ENCODE measurements at places on chromosomes 1 and 21.

GRCh38 chr21:41817228-41817627 is 50.4 kb upstream of the RIPK4 start:
- DNase-seq = peak; percentile 72

DNA sequence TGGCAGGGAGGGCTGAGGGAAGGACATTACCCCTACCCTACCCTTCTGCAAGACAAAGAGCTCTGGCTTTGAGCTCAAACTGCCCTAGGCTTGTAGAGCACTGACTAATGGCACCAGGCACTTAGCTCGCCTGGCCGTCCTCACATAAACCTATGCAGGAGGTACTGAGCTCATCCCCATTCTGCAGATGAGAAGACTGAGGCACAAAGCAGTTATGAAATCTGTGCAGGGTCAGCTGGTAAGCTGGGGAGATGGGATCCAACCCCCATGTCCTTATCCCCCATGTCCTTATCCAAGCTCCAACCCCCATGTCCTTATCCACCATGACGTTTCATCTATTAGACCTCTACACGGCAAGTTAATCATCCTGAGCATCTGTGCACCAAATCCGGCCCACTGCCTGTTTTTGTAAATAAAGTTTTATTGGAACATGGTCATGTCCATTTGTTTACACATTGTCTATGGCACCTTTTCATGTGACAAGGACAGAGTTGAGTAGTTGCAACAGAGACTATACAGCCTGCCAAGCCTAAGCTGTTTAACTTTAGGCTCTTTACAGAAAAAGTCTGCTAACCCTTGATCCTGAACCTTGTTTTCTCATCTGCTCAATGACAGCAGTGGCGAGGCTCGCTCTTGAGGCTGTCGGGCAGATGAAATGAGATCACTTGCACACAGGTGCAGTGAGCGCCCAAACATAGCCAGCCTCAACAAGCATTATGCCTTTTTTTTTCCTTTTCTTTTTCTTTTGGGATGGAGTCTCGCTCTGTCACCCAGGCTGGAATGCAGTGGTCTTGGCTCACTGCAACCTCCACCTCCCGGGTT is 86.8 kb downstream of the FBXO2 start:
- DNase-seq = no peak

DNA sequence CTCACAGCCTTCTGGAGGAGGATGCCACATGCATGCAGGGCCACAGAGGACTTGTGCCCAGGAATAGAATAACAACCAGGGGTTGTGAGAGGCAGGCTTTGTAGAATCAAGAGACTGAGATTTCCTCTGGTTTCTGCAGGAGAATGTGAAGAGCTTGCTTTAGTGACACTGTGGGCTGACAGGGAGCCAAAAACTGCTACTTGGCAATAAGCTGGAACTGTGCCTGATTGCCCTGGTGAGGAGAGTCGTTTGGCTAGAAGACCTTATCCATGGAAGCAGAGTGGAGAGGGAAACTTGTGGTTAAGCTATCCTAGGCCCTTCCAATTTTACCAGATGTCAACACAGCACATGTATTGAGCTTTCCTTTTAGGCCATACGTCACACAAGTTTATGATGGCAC is 902.1 kb downstream of the MRPL39 start:
- DNase-seq = no peak

DNA sequence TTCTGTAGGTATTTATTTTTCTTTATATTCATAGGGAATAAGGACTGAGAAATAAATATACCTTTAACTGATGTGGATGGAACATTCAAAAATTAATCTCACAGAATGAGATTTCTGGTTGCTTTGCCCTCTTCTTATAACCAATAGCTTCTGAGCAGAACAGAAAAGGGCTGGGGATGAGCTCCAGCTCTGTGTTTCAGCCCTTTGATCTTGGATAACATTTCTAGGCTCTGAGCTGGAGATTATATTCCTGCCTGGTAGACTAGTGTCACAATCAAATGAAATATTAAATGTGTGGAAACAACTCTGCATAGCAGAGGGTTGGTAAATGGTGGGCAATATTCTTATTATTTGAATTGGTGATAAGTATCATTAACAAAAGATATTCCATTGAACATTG is 14.6 kb downstream of the MAP3K21 start:
- DNase-seq = no peak

- no peak for DNase-seq
These were observed 650 bp downstream of the TNFAIP8L2 start for GRCh38 chr1:151157067-151157531.

DNA sequence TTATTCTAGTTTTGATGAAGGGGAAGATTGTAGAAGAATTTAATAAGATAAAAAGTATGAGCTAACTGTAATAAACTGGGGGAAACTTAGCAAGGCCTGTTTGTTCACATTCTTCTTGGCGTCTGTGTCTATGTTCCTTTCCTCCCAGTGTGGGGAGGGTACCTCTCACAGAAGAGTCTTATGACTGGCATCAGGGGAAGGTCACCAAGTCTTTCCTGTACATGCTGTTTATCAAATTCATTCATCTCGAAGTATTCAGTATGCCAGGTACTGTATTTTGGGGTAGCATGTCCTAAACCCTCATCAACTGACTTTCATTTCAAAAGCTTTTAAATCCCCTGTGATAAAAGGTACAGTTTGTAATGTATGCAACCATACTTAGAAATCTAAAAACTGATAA is 78.4 kb downstream of the HS2ST1 start:
- DNase-seq = no peak

DNA sequence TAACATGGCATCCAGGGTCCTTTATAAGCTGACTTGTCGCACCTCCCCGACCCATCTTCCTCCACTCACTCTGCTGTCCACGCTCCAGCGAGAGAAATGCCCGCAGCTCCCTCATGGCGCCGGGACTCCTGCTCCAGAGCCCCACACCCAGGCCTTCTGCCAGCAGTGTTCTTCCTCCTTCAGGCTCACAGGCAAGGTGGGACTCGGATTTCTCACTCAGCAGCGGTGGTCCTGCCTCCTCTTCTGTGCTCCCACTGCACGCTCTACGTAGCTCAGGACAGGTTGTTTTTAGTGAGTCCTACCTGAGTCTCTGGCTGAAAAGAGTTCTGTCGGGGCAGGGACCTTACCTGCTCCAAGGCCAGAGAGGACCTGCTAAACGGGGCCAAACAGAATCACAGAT is 11.2 kb downstream of the THEMIS2 start:
- DNase-seq = no peak

GRCh38 chr1:241265428-241265827 is 91.6 kb downstream of the RGS7 start:
- no peak for DNase-seq

DNA sequence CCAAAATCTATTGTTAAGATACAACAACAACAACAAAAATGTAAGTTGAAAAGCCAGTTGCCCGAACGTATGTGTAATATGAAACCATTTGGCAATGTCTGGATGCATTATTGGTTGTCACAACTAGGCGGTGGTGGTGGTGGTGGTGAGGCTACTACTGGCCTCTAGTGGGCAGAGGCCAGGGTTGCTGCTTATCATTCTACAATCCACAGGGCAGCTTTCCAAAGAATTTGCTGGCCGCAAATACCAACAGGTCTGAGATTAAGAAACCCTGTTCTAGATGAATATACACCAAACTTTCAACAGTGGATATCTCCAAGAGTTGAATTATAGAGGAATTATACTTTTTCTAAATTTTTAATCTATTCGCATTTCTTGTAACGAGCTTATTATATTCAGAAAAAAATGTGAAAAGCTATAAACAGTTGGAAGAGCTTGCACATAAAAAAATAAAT is 26.8 kb upstream of the ZNF697 start:
- DNase-seq = peak; percentile 47

GRCh38 chr1:198535631-198536030 is 4.8 kb downstream of the ATP6V1G3 start:
- no peak for DNase-seq

DNA sequence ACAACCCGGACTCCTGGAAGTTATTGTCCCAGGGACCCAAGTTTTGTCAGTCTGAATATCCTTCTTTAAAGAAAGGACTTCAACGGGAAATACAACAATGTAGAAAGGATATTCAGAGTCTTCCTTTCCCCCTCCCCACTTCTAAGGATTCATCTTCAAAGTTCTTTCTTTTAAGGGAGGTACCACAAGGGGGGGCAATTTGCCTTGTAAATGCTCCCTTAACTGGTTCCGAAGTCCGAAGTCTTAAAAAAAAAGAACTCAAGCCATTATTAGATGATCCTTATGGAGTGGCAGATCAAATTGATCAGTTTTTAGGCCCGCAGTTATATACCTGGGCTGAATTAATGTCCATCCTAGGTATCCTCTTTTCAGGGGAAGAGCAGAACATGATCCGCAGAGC is 47.0 kb downstream of the SERINC2 start:
- DNase-seq = no peak

DNA sequence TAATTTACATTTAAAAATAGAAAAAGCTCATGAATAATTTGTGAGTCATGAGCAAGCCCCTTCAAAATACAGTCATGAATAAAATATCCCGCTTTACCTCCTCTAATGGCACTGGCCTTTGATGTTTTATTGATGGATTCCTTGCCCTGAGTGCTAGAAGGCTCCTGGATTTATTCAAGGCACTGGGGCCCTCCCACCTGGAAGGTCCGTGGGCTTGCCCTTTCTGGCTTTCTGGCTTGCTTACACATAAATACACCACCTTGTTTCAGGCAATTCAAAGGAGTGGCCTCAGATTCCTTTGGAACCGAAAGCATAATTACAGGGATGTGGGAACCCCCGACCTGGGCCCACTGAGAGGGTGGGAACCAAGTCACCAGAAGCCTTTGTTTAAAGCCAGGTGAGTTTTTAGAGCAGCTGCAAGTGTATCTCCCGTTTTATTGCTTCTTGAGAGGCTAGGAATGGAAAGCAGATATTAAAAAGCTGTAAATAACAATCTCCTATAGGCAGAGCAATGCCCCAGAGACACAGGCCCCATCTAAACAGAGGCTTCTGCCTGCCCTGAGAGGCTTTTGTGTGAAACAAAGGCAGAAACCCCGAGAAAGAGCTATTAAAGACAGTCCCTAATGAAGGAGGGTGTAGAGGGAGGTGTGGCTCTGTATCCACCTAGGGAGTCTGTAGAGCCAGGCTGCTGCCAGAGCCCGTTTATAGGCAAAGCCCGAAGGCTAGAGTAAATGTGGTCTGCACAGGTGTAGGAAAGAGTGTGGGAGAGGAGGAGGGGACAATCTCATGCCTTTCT is 126.4 kb downstream of the FAM78B start:
- no peak for DNase-seq

DNA sequence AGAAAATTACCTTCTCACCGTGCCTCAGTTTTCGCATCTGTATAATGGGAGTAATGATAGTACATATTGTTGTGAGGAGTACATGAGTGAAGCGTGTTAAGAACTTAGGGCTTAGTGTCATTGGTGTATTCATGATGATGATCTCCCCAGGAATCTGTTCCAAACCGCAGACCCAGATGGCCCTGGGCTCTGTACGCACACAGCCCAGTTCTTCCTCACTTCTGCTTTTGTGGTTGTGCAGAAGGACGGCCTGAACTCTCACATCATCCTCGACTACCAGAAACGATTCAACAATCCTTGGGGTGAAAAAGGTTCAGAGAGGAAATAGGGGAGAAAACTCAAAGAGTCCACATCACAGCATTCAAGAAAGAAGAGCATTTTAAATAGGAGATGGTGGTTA is 323.0 kb downstream of the CAMTA1 start:
- DNase-seq = no peak

DNA sequence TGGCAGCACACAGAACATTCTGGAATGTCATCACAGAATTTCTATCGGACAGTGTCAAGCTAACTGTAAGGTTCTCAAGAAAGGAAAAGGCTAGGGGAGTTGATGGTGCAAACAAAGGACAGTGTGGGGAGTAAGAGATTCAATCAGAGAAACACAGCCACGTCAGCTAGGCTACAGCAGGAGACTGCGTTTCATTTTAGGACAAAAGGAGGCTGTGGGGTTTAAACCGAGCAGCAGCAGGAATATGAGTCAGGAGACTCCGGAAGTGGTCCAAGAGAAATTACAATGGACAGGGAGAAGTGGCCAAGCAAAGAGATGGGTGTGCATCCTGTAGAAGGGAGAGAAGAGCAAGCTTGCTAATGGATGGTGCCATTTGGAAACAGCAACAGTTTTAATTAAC is 37.4 kb upstream of the C1orf198 start:
- no peak for DNase-seq

GRCh38 chr1:93288558-93288957 is 57.1 kb upstream of the DR1 start:
- DNase-seq = no peak

DNA sequence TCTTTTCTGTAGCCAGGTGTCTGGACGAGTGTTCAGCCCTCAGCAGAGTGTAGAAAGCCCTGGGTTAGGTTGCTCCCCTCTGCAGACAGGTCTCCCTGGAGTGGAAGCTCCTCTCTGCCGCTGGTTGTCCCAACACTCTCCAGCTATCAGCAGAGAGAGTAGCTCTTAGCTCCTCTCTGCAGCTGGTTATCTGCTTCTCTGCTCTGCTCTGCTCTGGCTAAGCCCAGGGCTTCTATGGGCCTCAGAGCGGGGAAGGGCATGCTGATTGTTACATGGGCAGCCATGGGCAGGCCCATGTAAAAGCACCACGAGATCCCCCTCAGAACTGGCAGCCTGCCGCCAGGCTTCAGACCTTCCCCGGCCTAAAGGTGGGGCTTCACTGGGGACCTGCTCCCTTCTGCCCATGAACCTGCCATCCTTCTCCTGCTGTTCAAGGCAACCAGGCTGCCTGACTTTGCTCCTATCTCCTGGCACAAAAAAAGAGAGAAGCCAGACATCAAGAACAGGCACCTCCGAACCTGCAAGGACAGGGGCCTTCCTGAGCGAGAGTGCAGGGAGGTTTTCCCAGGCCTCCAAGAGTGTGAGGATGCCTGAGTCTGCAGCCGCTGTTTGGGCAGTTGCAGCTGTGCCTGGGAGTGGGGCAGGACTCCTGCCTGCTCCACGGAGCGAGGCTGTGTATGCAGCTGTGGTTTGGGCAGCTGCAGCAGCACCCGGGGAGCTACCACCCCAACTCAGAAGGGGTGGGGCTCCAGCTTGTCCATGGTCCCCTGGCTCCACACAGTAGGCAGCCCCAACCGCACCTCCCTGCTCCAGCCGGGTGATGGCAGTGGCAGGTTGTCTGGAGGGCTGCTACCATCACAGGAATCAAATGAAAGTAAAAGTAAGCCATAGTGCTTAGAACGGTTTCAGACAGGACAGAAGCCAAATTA is 973.7 kb downstream of the LTN1 start:
- DNase-seq = peak; percentile 5

GRCh38 chr1:229819091-229819490 is 193.0 kb downstream of the URB2 start:
- no peak for DNase-seq

- DNase-seq = peak; percentile 22
These were observed 534.5 kb downstream of the USP25 start for GRCh38 chr21:16264319-16264718.

DNA sequence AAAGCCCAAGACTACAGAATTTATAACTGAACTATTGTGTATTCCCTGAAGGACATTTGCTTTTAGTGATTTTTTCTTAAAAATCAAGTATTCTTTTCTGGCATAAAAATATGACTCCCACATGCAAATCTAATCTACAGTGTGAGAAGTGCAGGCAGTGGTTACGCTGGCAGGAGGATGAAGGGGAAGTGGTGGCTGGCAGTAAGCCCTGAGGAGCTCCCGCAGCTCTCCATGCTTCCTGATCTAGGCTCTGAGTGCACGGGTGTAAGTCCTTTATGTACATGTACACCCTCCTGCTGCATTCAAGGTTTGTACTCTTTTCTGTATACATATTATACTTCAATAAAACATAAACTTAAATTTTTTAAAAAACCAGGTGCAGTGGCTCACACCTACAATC is 67.5 kb upstream of the PRDX6 start:
- DNase-seq = peak; percentile 76

Measured in fibroblast of gingiva (primary cell).